ENCODE measurements at places on chromosomes 12 and 14.

GRCh38 chr12:85147331-85147730, 111.2 kb downstream of the LRRIQ1 start:
- no peak for DNase-seq

GRCh38 chr12:55515696-55516095, 23.5 kb downstream of the OR6C68 start:
- DNase-seq, result no peak

GRCh38 chr14:102510616-102511520, 1.3 kb upstream of the ANKRD9 start:
- no peak for DNase-seq

DNA sequence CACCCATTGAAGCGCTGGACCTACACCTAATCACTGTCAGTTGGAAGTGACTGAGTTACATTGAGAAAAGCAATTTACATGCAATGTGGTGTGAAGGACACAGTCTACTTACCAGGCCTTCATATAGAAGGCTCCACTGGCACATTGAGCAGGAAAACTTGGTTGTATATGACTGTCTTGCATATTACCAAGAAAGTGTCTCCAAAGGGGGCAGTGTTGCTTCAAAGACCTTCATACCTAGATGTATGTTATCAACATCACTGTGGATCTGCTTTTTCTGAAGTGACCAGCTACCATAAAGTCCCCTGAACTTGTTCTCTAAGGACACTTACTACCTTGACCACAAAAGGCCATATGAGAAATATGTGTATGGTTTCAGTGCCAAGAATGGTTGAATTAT, 64.1 kb downstream of the NELL2 start:
- DNase-seq, result peak; percentile 14

DNA sequence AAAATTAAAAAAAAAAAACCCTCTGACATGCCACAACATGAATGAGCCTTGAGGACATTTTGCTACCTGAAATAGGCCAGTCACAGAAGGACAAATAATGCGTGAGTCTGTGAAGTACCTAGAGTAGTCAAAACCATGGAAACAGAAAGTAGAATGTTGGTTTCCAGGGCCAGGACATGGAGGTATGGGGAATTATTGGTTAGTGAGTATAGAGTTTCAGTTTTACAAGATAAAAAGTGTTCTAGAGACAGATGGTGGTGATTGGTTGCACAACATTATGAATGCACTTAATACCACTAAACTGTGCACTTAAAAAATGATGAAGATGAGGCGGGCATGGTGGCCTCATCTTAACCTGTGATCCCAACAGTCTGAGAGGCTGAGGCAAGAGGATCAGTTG, 47.6 kb upstream of the ZFP36L1 start:
- no peak for DNase-seq

DNA sequence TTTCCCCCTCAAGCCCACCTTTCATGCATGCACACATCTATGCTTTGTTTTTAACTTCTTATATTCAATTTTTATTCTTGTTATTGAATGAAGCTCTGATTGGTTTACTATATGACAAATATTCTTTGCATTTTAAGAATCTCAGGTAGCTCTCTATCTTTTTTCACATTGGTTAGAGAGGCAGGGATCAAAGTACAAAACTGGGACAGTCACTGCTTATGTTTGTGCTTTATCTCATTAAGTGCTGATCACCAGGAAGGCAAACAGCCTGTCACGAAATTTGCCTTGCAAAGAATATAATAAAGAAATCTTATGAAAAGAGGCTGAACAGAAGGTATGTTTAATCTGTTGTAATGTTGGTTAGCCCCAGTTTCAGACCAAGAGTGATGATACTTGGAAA, 29.7 kb upstream of the INSM2 start:
- DNase-seq, result no peak

DNA sequence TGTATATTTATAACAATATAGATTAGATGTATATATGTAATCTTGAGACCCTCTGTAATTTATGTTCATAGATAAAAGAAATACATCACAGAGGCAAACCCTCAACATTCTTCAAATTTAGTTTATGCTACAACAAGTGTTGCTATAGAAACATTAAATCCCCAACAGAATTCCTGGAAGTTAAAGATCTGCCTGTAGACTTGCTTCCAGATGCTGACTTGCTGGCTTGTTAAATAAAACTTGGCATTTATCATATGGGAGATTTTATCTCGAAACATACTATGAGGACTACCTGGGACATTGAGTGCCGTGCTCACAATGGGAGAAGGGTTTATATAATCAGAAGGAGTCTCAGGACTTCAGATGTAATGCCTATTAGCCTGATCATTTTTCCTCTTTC, 136.3 kb upstream of the PLXNC1 start:
- no peak for DNase-seq

- no peak for DNase-seq
Observed at GRCh38 chr12:601976-602699, 61.1 kb downstream of the NINJ2 start.

- DNase-seq, result no peak
Observed at GRCh38 chr12:65778258-65779090, 45.8 kb upstream of the HMGA2 start.

GRCh38 chr12:10661338-10661737, 12.5 kb downstream of the STYK1 start:
- DNase-seq, result no peak

Measured in activated CD8-positive, alpha-beta memory T cell treated with anti-CD3 and anti-CD28 coated beads for 1 hour (primary cell).